Kidney (tissue), 22 donors: ENCODE measurements at places on chromosomes 2 and 18. TPM values are rescaled to one million over a fixed set of nuclear protein-coding genes. Genes with fewer than 3 reads are reported as not detected.
A peak's percentile ranks its signal among the peaks of the same experiment; 100 is the strongest.

GRCh38 chr2:65922030-65922429, 489.6 kb upstream of the SPRED2 start:
- DNase-seq, result no peak

CCDC141 gene
- polyA plus RNA-seq, result not detected

GRCh38 chr2:237662671-237663093, 35.3 kb downstream of the LRRFIP1 start:
- peak; percentile 96 for DNase-seq

NEU2 gene
- not detected for polyA plus RNA-seq

SIX3 gene
- polyA plus RNA-seq, result 0.19 TPM

DNA sequence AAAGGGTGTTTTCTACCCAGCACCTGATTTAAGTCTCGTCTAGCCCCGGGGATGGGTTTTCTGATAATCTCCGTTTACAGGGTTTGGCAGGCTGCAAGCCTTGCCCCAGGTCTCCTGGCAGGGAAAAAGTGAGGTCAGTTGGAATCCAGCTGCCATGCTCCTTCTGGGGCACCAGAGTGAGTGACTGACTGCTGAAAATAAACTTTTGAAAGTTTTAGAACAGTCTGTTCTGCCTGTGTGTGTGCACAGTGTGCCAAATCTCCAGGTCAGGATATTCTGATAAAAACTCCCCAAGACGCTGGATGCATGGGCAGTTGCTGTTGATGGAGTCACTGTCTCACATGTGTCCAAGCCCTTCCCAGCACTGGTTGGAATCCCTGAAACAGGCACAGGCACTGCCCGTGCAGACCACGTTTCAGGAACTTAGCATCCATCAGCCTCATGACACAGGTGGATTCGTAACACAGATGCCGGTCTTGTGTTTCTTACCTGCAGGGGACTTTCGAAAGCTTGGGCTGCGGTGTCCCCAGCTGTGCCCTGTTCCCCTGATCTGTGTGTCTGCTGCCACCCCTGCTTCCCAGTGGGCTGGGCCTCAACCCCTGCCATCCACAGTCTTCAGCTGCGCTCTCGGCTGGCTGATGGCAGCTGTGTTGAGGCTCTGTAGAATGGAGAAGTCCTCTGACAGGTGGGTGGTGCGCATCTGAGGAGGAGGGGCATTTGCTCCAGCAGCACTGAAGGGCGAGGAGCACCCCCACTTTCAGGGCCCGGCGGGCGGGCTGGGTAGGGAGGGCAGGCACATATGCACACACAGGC, 65.0 kb downstream of the SH3RF3 start:
- DNase-seq, result no peak

GRCh38 chr2:215499331-215499730, 63.5 kb upstream of the FN1 start:
- DNase-seq, result no peak

COL4A4 gene
- polyA plus RNA-seq, result 7.2 TPM

GRCh38 chr2:105450471-105450870, 51.6 kb upstream of the FHL2 start:
- no peak for DNase-seq

GRCh38 chr2:161076936-161077335, 83.3 kb upstream of the TANK start:
- no peak for DNase-seq

DNA sequence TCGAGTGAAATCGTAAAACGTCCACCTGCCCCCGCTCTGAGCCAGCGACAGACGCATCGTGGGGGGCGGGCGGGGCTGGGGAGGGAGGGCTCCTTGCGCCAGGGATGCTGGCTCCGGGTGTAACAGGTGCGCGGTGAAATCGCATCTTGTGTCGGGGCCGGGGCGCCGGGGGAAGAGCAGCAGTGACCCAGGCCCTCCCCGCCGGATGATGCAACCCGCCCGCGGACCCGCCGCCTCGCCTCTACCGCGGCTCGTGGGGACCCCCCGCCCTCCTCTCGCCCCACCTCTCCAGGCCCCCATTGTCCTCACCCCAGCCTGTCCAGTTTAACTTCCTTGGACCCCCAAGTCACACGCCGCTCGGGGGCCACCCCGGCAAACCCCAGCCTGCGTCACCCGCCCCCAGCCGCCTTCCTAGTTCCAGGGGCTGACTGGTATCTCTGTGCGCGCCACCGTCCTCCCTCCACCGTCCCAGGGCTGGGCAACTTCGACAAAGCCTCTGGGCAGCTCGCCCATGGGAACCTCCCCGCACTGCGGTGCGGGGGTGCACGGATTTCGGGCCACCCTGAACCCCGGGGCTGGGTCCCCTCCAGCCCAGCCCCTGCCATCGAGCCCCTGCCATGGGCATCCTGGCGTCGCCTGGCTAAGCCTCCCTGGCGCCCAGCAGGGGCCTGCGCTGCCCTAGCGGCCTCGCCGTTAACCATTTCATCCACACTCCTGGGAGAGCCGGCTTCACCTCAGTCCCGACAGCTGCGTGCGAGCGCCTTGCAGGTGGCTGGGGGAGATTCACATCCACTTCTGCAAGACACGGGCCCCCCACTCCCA, 799 bp upstream of the KIF1A start:
- DNase-seq, result peak; percentile 36

GRCh38 chr2:2134037-2134436, 197.0 kb downstream of the MYT1L start:
- DNase-seq, result no peak

DNA sequence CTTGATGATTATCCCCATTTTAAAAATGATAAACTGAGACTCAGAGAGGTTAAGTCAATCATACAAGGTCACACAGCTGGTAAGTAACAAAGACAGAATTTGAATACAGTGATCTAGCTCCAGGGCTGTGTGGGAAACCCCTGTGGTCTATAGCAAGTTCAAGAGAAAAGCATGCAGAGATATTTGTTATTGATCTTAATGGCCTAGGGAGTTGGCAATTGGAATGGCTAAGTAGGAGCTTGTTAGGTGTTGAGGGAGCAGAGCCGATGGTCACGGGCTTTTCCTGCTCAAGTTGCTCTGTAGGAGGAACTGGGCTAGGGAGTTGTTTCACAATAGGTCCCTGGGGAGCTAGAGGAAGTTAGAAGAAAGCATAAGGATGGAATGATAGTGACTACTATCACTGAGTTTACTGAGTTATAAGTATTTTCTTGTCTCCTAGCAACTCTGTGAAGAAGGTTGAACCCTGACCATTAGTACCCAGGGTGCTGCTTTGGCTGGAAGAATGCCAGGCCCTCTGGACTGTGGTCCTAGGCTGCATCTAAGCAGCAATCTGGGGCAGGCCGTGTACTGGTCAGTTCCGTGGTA, 30.0 kb downstream of the RNF125 start:
- DNase-seq, result peak; percentile 15

- no peak for DNase-seq
Measured at GRCh38 chr2:177044671-177045070, 167.9 kb upstream of the HNRNPA3 start.

DNA sequence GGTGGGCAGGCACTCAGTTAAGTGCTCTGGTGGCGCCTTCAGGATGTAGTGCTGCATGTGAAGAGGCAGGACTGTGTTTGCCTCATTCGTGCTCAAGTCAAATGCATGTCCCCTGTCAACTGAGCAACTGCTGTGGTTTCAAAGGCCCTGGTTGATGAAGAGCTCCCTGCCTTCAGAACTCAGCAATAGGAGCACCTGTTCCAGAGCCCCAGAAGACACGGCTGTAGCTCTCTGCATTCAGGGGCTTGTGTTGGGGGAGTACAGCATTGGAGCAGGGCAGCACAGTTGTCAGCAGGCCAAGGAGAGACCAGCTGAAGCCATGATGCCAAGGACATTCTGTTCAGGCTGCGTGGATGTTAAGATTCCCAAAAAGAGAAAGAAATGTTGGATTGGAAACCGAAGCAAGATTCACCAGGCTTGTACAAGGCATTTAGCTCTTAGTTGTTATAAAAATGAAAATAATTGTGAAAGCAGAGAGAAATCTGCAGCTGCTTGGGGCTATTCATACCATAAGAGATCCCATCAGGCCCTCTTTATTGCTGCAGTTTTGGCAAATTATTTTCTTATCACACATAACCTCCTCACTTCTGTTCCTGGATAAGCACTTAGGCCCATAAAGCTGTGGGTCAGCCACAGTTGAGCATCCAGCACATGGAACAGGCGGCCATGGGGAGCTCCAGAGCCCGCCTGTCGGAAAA, 252.4 kb upstream of the ZNF521 start:
- DNase-seq, result no peak

DNA sequence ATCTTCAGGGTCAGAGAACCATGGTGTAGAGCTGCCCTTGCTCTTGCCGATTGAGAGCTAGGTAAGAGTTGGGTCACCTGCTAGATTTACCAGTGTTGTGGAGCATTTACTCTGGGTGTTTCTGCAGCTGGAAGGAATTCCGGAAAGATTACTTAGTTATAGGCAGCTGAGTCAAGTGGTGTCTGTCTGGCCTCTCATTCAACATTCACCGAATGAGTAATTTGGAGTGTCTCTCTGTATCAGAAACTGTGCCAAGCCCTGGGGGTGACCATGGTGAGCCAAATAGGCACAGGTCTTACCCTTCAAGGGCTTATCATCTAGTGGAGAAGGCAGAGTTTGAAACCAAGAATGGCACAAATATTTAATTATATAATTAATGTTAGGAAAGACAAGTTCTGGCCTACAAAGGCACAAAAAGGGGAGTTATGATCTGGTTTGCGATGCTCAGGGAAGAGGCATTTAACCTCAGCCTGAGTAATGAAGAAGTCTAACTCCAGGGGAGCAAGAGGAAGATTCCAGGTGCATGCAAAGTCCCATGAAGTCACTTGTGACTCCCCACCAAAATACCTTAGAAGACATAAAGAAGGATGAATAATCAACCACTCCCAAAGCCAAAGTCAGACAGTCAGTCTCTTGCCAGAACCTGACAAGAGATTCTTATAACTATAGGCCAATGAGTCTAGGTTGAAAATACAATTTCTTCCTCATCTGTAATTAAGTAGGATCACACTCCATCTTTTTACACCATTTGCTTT, 12.5 kb downstream of the SETBP1 start:
- no peak for DNase-seq

AQP12B gene
- not detected for polyA plus RNA-seq

SERPINB11 gene
- polyA plus RNA-seq, result not detected

GRCh38 chr2:65292106-65292400, 64.4 kb downstream of the ACTR2 start:
- no peak for DNase-seq

GRCh38 chr2:182980115-182980514, 58.1 kb downstream of the NCKAP1 start:
- no peak for DNase-seq

GULP1 gene
- 12.2 TPM for polyA plus RNA-seq

DNA sequence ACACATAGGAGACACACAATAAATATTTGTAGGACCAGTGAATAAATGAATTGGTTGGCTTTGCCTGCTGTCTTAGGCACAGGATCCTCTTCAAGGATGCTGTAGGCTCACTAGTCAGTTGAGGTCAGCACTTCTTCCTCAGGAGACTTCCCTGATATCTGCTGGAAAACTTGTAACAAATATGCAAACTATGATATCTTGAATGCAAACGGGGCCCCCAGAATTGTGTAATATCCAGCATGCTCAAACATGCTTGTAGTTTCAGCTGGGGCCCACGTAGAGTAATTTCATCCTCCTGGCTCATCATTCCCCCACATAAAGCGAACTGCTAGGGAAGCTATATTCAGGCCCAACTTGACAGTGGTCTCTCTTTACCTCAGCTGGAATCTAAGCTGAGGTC, 43.6 kb downstream of the POLE4 start:
- no peak for DNase-seq

AKAIN1 gene
- polyA plus RNA-seq, result not detected

SLC14A1 gene
- polyA plus RNA-seq, result 15.3 TPM

DNA sequence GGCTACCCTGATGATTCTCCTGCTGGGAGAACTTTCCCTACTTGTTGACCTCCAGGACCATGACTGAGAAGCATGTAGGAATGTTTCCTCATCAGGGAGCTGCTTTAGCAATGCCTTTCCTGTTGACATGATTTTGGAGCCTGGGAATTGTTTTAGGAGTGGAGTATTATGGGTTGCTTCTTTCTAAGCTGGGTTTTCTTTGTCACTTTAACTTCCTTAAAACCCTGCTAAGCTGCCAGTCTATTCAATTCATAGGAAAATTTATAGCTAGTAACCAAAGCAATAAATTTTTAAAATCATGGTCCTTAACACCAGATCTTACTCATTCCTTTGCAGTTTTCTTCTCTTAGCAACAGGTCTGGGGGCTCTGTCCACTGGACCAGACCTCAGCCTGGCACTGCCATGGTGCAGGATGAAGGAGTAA, 125.6 kb upstream of the TACR1 start:
- no peak for DNase-seq

ERICH2 gene
- 4.0 TPM for polyA plus RNA-seq

DNA sequence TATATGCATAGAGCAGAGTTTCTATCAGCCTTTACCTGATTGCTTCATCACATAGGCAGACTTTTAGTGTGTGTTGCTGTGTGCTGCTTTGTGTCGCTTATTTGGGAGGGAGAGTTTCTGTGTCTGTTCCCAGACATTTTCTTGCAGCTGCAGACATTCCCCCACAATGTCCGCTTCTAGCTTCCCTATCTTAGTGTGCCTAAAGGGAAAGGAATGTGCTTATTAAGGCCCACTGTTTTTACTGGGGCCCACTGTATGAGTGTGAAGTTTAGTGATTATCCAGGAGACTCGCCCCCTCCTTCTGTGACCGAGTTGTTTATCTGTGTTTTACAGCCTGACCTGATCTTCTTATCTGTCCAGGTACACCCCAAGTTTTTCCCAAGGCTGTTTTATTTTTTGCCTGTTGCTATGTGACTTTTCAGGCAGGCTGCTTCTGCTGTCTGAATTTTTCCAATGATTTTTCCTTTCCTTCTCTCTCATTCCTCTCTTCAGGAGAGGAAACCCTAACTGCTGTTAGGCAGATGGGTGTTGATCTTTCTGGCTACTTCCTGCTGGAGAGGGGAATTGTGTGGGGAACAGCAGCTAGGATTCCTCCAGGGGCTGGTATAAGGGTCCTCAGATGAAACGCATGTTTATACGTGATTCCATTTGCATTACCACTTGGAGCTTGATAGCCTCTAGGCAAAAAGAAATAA, 47.6 kb downstream of the STK17B start:
- DNase-seq, result no peak

DNA sequence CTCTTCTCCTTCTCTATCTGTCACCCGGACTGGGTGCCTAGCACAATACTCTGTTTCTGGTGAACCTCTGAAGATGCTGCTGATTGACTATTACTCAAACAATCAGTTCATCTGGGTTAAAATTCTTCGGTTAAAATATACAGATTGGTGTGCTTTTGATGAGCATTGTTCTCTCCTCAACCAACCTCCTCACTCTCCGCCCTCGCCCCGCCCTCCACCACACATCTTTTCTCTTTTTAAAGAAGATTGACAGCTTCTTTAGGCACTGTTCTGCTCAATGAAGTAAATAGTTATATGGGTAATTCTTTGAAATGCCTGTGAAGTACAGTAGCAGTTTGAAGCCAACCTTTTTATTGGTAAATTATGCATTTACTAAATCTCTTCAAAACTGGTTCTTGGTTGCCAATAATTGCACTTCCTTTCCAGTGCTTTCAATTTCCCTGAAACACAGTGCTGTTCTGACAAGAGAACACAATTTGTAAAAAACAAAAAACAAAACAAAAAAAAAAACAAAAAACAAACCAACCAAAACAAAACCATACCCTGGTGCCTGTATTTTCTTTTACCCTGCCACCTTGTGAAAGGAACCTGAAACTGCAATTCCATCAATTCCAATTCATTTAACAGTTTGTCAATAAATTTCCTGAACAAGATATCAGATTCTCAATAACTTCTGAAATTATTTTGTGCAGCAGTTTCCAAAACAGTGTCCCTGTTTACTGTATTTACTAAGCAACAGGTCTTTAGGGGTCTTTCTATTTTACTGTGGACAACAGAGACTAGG, 188.6 kb downstream of the LRP1B start:
- DNase-seq, result no peak

SPEG gene
- polyA plus RNA-seq, result 13.1 TPM
